NCI-H526 (cell line): ENCODE measurements at places on chromosomes 3 and 15.
A peak's percentile ranks its signal among the peaks of the same experiment; 100 is the strongest.

DNA sequence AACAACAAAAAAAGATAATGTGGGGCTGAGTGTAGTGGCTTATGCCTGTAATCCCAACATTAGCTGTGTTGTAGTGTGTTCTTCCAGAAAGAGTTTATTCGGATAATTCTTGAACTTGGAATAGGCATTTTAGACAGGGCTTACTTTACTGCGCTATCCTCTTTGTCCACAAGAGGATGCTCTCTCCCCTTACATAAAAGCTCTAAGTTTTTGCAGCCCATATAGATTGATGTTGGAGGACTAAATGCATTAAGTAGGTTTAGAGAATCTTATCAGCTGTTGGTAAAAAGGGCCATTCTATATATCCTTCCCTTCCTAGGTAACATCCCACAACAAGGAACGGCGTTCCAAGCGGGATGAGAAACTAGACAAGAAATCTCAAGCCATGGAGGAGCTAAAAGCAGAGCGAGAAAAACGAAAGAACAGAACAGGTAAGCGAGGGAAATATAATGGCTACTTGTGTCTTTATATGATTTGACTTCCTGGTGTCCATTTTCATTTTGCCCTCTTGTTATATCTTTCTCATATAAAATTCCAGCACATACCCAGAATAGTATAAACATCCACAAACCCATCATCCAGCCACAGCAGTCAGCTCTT lies 27.8 kb upstream of the ITPKA start:
- peak; percentile 17 for DNase-seq

DNA sequence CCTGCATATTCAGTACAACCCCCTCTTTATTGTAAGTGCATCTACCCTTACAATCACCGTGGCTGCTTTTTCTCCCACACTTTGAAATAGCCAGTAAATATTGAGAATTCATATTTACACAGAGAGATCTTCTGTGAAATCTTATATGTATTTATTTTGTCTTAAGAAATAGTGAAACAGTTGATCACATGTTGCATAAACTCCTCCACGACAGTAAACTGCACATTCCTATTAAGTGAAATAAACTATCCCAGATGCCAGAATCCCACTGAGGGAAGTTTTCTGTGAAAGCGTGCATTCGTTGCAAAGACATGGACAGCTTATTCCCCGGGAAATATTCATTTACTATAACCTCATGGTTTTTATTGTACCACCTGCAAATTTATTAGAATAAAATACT lies 796.0 kb downstream of the ROBO2 start:
- no peak for DNase-seq

GRCh38 chr3:166263460-166263859 lies 426.2 kb upstream of the BCHE start:
- no peak for DNase-seq

- no peak for DNase-seq
Observed at GRCh38 chr15:59294574-59295260, 78.0 kb downstream of the MYO1E start.

DNA sequence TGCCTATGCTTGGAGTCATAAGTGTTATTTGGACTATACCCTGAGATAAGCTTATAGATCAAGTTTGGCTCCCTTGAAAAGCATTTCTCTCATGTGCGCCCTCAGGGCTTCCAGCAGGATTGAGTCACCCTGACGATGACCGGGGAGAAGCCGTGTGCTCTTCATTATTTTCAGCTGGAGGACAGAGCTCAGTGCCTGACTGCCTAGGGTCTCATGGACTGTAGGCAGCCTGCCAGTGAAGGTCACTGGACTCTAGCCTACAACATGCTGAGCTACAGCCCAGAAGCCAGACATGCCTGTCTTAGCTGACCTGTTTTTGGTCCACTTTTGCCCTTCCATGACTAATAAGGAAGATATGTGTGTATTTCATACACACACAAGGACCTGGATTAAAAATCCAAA lies 31.6 kb upstream of the NUDT16 start:
- DNase-seq, result no peak

DNA sequence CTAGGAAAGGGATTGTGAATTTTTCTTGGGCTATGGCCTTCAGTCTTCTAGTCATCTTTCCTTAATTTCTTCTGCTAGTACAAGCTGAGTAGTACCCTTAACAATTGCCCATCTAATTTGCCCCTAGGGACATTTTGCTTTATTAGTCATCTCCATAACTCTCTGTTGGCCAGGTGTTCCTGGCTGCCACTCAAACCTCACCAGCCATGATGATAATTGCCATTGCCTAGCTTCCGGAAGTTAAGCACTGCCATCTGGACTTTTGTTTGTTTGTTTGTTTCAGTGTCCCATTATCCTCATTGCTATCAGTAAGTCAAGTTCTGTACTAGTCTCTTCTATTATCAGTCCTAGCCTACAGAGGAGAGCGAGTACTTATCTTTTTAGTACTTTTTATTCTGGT lies 36.6 kb upstream of the UBL7 start:
- no peak for DNase-seq

DNA sequence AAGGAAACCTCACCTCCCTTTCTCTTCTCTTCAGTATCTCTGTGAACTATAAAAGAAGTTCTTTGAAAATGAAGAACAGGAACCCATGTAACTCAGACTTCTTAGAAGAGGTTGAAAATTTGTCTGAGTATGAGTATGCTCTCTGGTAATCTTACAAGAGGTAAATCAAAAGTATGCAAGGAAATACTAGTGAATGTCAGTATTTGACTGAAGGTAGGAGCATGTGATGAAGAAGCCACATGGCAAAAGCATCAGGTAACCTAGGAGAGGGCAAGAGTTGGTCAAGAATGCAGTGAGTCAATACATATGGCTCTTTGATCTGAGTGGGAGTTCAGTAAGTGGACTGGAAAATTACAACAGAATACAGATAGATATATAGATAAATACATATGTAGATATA lies 133.0 kb upstream of the NECTIN3 start:
- no peak for DNase-seq

DNA sequence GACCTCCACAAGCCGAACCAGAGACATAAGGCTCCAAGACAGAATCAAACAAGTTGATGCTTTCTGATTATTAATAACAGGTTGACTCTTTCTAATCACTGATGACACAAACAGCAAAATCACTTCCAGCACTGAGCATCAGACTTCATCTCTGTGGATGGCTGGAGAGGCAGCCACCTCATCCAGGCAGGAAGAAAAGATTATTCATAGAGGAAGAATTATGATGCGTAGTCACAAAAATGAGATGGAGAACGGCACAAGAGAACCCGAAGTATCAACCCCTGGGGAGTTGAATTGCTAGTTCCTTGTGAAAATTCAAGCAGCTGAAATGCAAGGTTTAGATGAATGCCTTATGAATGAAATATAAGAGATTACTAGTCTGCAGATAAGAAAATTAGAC lies 49.9 kb upstream of the LMCD1 start:
- DNase-seq, result no peak

DNA sequence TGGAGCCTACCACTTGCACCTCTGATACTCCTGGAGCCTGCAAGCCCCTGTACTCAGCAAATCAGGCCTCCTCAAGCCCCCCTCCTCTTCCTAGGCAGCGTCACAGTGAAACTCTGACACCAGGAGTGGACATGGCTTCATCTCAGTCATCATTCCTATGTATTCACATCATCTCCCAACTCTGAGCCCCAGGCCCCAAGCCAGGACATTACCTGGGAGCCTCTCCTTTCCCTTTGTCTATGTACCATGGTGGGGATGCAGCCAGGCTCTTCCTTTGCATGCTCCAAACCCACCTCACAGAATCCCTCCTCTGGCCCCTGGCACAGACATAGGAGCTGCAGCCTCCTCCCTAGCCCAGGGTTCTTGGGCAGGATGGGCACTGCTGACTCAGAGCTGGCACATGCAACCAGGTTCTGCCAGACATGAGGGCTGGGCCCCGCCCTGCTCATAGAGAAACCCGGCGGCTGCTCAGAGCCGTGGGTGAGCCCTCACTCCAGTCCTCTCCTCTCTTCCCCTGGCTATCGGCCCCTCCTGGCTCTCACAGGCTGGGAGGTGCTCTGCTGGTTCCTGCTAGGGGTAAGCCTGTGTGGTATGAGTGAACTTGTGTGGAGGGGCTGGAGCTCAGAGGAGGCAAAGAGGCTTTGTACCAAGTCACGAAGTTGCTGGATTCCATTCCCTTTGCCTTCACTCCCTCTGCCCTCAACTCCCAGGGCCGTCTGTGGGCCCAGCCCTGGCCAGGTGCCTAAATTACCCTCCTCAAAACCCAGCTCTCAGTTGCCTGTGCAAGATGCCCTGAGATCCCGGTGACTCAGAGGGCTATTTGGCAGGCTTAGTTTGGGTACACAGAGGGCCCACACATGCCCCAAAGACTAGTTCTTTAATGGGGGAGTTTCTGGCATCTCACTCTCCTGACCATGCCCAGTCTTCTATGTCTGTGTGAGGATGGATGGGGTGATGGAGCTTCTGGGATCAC lies 1.9 kb upstream of the PLCD1 start:
- no peak for DNase-seq

- no peak for DNase-seq
Observed at GRCh38 chr3:151477591-151478334, 16.9 kb upstream of the IGSF10 start.

GRCh38 chr3:47010111-47010712 lies 30.7 kb downstream of the NBEAL2 start:
- DNase-seq, result no peak

GRCh38 chr15:36863570-36863969 lies 236.8 kb downstream of the MEIS2 start:
- no peak for DNase-seq

GRCh38 chr15:58521293-58521991 lies 89.7 kb downstream of the LIPC start:
- DNase-seq, result no peak

GRCh38 chr3:29577250-29577649 lies 296.4 kb downstream of the RBMS3 start:
- no peak for DNase-seq

DNA sequence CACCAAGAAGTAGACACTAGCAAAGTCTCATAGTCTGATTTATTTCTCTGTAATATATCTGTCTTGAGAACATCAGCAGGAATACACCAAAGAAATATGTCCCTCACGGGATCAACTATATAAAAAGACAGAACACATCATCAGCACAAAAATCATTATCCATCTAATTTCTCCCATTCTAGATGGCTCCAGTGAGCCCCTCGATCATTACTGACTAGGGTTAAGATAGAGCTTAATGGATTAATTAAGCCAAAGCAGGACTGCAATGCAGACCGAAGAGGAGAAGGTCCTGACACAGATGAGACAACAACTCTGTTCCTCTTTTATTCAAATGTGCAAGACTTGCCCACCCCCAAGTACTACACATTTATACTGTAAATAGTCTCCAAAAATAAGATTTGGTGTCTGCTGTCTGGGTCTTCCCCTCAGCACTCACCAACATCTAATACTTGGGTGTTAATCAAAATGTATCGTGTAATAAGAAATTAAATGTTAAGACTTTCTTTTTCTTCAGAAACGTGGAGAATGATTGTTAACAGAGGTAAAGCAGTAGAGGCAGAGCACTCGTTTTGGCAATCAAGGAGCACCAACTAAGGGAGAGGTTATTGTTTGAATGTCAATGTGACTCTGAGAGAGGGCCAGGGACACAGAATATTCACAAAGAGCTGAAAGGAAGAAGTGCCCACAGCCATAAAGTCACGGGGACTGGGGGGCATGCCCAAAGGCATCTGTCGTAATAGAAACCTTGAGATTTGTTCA lies 133.6 kb downstream of the TIGIT start:
- no peak for DNase-seq

GRCh38 chr3:50390508-50391224 lies 31.3 kb upstream of the TMEM115 start:
- no peak for DNase-seq

- peak; percentile 91 for DNase-seq
Observed at GRCh38 chr3:104908761-104909160, 457.9 kb upstream of the ALCAM start.
